Anterior cingulate cortex (tissue), 58 donors: ENCODE measurements at places on chromosomes 1 and 21.
A peak's percentile ranks its signal among the peaks of the same experiment; 100 is the strongest.

DNA sequence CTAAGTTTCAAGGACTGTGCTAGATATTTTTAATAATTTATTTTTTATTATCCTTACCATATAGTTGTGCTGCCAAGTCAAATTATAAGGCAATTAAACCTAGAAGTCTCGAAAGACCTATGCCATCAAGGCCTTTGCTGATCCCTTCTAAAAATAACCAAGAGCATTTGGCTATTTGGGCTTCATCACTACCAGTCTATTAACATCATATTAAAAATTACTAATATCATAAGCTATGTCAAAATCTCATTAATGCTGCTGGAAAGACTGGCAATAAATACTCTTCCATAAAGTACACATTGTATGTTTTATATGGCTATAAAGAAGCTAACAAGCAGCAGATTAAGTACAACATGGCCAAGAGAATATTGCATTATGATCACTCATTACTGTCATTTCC is 43.0 kb upstream of the MUTYH start:
- DNase-seq = no peak

GRCh38 chr1:70071601-70072000 is 133.8 kb downstream of the LRRC40 start:
- no peak for DNase-seq

GRCh38 chr1:203944651-203945404 is 83.4 kb downstream of the SNRPE start:
- DNase-seq = no peak

GRCh38 chr1:231724876-231725647 is 98.5 kb downstream of the DISC1 start:
- no peak for DNase-seq

DNA sequence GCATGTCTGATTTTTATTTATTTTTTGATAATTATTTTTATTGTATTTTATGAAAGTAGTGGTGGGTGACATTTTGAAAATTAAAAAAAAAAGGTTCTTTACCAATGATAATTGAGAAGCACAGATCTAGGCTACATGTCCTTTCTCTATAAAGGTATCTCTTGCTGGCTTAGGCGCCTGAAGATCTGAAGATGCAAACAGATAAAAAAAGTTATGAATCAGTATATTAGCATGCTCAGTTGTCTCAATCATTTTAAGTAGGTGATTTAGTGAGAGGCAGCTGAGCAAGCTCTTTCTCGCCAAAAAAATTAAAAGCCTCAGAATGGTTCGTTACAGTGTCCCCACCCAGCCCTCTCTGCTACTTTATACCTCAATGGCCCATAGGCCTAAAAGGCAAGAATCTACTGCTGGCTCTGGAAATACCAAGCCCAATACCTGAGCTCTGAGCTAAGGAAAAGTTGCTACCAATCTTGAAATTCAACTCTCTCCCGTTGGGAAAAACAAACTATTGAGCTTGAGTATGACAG is 42.2 kb upstream of the DPT start:
- DNase-seq = no peak

- no peak for DNase-seq
Measured at GRCh38 chr1:196309386-196309785, 298.9 kb downstream of the KCNT2 start.

GRCh38 chr1:162003061-162003829 is 20.4 kb downstream of the OLFML2B start:
- no peak for DNase-seq

- no peak for DNase-seq
Measured at GRCh38 chr1:22287946-22288520, 145.1 kb upstream of the WNT4 start.

DNA sequence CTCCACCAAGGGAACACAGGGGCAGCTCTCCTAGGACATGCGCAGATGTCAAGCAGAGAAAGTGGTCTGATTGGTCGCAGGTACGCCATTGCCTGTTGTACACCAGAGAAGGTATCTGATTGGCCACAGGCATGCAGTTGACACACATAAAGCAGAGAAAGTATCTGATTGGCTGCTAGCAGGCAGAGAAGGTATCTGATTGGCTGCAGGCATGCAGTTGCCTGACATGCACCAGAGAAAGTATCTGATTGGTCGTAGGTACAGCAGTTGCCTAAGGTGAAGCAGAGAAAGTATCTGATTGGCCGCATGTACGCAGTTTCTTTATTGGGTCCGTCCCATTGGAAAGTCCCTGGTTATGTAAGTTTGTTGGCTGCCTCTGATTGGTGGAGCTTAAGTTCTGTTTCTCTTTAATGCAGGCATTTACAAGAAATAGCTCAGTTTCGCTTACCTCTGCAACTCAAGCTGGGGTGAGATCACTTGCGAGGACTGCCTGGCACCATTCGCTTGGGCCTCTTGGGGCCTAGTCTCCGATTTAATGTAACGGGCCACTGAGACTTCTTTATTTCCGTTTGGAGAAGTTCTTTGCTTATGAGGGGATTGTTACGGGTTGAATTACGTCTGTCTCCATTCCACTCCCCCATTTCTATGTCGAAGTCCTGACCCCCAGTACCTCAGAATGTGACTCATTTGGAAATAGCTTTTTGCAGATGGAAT is 74.2 kb downstream of the SIK1 start:
- no peak for DNase-seq

DNA sequence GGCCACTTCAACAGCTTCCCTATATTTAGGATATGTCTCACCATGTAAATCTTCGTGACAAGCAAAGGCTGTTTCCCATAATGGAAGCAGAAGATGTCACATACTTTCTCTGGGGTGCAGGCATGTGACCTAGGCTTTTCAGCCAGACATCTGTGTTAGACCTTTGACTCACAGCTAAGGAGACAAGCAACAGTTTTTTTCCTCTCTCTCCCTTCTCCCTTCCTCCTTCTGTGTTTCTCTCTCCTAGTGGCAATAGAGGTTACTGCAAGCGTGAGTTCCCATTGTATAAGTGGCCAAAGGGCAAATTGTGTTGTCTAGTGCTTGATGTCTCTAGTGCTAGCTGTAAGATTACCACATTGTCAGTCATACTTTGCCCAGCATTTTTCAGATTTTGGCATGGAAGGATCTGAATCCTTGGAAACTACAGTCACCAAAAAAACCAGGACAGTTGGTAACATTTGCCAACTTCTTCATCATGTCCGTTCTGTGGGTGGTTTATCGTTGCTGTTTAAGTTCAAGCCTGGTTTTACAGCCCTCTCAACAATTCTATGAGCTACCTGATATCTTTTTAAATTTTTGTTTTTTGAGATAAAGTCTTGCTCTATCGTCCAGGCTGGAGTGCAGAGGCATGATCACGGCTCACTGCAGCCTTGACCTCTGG is 44.4 kb upstream of the RABGAP1L start:
- DNase-seq = peak; percentile 7

GRCh38 chr1:31441558-31441957 is 28.5 kb downstream of the SERINC2 start:
- DNase-seq = no peak

GRCh38 chr1:199669916-199670315 is 357.6 kb upstream of the NR5A2 start:
- DNase-seq = no peak

- DNase-seq = no peak
Measured at GRCh38 chr1:116722016-116722838, 32.0 kb upstream of the CD2 start.

DNA sequence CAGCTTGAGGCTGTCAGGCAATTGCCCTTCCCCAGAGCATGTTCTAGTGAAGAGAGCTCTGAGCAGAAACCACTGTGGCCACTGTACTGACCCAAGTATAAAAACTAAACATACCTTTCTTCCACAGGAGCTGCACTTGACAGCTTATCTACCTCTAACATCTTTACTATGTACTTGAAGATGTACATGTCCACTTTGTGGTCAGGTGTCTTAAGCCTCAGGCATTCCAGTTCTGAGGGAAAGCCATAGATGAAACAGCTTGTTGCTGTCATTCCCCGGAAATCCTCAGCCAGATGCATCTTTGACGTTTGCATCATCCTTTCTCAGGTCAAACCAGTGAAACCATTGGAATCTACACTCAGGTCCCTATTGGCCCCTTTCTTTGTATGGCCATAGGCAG is 70.4 kb downstream of the CHRM3 start:
- DNase-seq = no peak

DNA sequence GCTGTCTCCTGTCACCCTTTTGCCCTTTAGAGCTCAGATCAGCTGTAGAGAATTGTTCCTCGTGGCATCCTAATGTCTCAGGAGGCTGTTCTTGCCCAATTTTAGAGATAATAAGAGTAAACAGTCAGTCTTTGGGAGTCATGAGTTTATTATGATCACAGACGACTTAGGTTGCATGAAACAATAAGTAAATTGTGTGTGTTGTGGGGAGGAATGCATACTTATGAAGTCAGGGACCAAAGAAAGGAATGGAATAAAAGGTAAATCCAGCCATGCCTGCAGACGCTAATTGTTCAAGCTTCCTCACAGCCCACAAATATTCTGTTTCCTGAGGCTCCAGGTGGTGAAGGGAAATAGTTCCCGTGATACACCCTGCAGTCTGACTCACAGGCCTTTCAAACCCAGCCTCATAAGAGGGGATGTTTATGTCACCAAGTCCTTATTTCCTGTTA is 897 bp downstream of the EPHX4 start:
- DNase-seq = no peak

- DNase-seq = no peak
Measured at GRCh38 chr1:89512996-89513720, 11.5 kb upstream of the LRRC8B start.

GRCh38 chr1:22567197-22567596 is 3.9 kb downstream of the EPHA8 start:
- DNase-seq = no peak

GRCh38 chr1:2402420-2402819 is 9.9 kb downstream of the PEX10 start:
- DNase-seq = no peak

DNA sequence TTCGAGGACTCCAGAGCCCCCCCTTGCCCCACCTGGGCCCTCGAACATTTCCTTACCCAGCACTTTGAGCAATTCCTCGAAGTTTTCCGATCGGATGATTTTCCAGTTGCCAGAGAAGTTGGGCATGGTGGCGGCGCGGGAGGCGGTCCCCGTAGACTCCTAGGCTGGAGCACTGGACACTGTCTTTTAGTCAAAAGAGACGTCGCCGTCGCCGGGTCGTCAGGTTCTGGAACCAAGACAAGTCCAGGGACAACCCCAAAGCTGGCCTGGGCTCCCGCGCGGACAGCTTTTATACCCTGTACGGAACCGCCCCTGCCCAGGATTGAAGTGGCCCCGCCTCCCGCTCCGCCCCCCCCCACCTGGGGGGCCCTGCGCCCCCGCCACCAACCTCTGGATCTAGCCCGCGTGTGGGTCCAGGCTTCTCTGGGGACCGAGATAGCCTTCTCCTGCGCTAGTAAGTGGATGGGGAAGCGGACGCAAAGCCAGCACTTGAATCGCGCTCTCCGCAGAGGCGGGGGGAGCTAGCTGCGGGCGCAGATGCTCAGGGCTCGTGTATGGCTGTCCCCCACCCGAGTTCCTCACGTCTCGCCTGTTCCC is at the start of gene CRABP2:
Gene CRABP2 (minus strand): TSS at position 263 of the 597 bp plus-strand sequence. CDS start 137 bp downstream, at position 126.
- no peak for DNase-seq

DNA sequence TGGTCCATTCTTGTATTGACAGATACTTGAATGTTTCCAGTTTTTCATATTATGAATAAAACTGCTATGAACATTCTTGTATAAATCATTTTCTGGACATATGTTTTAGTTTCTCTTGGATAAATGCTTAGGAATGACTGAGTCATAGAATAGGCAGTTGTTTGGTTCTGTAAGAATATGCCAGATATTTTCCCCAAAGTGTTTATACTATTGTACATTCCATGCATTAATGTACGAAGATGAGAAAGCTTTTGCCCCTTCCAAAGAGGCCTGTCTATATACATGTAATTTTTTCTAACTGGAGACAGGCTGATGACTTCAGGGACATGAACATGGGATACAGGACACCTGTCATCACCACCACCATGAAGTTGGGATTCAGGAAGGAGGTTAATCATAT is 11.3 kb downstream of the NBPF3 start:
- DNase-seq = no peak

GRCh38 chr21:46173573-46173972 is 10.7 kb downstream of the SPATC1L start:
- DNase-seq = no peak

- DNase-seq = no peak
Measured at GRCh38 chr1:162292422-162292849, 84.2 kb downstream of the SPATA46 start.

DNA sequence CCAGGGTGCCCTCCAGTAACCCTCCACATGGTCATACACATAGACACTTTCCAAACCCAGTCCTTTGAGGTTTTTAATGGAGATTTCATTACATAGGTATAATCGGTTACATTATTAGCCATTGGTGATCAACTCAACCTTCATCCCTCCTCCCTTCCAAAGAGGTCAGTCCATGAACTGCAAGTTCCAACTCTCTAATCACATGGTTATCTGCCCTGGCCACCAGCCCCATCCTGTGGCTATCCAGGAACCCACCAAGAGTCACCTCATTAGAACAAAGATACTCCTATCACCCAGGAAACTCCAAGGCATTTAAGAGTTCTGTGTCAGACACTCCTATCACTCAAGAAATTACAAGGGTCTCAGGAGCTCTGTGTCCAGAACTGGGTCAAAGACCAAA is 12.2 kb downstream of the ATP1A4 start:
- DNase-seq = no peak

DNA sequence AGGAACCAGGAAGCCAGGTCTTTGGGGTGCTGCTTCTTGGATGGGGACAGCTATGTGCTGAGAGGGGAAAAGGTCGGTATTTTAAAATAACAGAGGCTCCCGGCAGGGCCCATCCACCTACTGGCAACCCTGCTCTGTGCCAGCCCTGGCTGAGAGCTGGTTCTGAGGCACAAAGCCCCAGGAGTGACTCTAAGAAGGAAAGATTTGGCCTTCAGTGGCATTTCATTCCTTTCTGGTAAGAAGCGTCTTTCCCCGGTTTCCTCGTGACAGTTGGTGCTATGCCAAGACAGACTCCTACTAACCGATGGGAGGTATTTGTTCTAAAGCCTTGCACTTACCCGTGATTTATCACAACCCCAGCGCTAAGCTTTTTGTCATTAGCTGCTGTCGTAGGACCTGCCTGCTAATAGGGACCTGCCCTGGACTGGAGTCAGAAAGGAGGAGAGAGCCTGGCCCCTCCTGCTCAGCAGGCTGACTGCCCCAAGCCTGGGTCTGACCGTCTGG is 123.1 kb upstream of the ADAR start:
- DNase-seq = peak; percentile 24

GRCh38 chr1:114150016-114150415 is 3.7 kb downstream of the SYT6 start:
- no peak for DNase-seq

DNA sequence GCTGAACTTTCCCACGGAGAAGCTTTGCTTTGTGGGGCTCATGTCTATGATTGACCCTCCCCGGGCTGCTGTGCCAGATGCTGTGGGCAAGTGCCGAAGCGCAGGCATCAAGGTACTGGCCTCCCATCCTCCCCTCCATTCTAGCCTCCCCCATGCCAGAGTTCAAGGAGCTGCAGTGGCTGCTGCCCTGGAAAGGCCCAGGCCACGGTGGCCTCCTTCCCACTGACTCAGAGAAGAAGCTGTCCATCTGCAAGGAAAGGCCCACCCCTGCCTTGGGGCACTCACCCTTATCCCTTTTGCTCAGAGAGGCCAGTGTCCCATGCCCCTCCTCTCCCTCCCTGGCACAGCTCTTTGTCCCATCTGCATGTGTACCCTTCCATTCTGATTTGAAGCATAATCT is 14.9 kb downstream of the ATP1A2 start:
- no peak for DNase-seq
